Astrocyte (in vitro differentiated cells and primary cell): ENCODE measurements at places on chromosomes 4 and X.

DNA sequence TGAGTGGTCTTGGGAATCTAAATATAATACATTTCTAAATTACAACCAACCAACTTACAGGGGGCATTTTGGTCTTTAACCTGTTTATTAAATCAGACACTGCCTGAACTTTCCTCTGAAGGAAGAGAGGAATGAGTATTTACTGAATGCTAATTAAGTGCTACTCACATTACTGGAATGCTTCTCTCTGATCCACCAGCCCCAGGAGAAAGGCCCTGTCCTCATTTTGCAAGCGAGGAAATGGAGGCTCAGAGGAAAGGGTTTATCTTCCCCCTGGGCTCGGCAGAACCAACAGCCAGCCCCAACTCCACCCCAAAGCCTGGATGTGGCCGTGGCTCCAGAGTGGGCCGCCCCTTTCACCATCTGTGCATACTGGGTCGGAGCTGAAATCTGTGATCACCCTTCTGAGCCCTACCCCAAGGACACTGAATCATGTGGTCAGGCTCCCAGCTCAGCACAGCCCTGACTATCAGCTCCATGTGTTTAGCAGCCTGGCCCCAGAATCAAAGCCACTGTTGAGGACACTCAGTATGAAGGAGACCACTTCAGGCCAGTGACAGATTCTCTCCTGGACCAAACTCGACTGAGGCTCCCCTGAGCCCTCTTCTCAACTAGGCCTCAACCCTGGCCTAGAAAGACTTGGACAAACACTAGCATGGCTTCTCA, 56.7 kb upstream of the ENPP6 start:
- no peak for DNase-seq

- no peak for DNase-seq
Observed at GRCh38 chr4:45776146-45776545, 347.7 kb downstream of the GABRG1 start.

GRCh38 chr4:69658133-69658532, 5.1 kb upstream of the UGT2A1 start:
- no peak for DNase-seq

DNA sequence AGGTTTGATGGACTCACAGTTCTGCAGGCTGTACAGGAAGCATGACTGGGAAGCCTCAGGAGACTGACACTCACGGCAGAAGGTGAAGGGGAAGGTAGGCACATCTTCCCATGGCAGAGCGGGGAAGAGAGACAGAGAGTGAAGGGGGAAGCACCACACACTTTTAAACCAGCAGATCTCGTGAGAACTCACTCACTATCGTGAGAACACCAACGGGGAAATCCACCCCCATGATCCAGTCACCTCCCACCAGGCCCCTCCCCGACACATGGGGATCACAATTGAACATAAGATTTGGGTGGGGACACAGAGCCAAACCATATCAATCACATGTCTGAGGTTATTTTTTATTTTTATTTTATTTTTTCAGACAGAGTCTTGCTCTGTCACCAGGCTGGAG, 4.9 kb upstream of the NAT8L start:
- DNase-seq = no peak

DNA sequence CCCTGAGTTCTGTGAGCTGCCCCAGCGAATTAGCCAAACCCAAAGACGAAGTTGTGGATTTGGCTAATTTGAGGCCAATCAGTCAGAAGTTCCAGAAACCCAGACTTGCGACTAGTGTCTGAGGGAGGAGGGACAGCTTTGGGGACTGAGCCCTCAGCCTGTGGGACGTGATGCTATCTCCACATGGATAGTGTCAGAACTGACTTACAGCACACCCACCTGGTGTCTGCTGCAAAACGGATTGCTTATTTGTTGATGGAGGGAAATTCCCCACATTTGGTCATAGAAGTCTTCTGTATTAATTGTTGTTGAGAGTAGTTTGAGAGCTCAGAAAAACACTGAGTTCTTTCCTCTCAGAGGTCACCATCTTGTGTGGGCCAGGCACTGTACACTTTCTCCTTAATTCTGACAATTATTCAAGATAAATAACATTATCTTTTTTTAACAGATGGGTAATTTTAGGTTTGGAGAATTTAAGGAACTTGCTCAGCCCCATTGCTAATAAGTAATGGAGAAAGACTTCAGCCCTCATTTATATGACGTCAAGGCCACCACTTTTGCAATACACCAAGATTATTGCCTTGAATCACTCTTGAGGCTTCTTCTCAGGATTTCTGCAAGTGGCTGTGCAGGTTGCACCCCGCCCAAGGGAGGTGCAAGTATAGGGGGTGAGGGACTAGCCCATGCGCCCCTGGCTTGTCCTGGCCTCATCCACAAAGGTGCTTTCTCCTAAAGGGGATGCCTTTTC, 16.7 kb downstream of the CLRN2 start:
- DNase-seq = no peak

- DNase-seq = peak; percentile 20
Observed at GRCh38 chrX:97070346-97070745, 186.6 kb downstream of the RPA4 start.

- DNase-seq = no peak
Observed at GRCh38 chr4:149955780-149956390, 122.4 kb upstream of the DCLK2 start.

DNA sequence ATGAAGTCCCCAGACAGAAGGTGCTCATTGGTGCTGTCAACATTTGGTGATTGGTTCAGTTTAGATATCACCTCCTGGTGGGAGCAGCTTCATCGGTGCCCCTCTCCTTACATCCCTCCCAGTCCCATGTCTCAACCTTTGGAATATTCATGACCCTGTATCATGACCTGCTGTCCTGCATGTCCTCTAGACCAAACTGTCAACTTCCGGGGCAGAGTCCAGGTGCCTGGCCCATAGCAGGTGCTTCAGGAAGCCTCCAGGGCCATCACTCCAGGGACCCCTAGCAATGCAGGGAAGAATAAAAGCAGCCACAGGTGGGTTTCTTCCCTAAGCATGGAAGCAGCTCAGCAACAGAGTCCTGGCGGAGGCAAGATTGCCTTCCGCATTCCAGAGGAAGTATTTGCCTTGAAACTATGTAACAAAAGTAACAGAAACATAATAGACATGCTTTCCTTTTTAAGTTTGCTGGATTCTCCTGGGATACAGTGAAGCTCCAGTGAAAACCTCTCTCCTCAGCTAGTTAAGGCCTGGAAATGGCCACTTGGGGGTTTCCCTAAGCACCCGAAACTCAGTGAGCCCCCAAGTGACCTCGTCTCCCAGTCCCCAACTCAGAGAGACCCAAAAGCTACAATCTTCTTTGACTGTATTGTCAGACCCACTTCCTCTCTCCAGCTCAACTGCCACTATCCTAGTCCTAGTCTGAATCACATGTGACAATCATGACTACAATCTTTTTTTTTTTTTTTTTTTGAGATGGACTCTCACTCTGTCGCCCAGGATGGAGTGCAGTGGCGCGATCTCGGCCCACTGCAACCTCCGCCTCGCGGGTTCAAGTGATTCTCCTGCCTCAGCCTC, 1.3 kb upstream of the ATP6AP1 start:
- DNase-seq = no peak

DNA sequence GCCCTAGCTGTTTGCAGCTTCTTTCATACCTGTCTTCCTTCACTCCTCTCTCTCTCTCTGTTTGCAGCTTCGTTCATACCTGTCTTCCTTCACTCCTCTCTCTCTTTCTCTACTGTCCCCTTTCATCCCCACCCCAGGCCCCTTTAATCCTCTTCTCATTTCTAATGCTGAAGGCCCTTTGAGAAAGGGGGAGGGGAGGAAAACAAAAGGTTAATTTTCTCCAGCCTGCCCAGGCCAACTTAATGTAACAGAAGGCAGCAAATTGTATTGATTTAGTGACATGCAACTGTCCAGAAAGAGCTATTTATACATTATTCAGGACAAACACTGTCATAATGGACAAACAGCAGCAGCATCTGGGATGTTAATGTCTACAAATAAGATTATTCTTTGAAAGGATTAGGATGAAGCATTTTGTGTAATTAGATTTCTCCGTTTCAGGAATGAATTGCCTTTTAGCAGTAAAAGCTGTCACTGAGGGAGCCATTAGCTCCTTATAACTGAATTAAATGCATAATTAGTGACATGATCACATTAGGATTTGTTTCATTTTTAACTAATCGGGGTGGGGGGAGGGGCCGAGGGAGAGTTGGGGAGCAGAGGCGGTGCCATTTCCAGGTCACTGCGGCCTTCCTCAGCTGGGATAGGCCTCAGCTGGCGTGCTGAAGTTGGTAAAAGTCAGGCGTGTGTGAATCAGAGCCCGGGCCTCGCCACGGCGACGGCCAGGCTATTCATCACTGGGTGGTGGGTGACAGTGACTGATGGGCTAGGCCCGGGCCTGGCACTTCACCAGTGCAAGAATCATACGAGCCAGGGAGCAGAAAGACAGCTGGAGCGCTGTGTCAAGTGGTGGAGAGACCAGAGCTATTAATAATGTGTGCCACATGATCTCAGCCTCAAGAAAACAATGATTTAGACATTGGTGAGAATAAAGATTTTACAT, 174.5 kb downstream of the NKX6-1 start:
- DNase-seq = peak; percentile 54

DNA sequence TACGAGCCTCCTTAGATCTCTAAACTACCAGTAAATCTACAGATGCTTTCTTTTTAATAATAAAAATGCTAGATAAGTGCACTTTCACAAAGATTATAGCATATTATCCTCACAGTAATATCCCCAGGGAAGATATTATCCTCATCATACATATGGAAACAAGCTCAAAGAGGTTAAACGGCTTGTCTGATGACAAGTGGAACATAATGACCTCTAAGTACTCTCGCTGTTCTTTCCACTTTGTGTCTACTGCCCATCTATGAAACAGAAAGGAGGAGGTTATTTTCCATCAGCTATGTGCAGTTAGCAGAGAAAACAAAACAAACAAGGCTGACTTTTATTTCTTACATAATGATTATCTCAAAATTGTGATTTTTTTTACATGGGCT, 42.8 kb upstream of the PRDM8 start:
- DNase-seq = no peak

GRCh38 chrX:97096385-97096784, 212.7 kb downstream of the RPA4 start:
- no peak for DNase-seq

GRCh38 chrX:103607364-103608305, at the start of gene TCEAL3:
Gene TCEAL3, plus strand, starts transcription at chrX:103607963. Its CDS starts 1,102 bp downstream, at chrX:103609065.
- peak; percentile 25 for DNase-seq

DNA sequence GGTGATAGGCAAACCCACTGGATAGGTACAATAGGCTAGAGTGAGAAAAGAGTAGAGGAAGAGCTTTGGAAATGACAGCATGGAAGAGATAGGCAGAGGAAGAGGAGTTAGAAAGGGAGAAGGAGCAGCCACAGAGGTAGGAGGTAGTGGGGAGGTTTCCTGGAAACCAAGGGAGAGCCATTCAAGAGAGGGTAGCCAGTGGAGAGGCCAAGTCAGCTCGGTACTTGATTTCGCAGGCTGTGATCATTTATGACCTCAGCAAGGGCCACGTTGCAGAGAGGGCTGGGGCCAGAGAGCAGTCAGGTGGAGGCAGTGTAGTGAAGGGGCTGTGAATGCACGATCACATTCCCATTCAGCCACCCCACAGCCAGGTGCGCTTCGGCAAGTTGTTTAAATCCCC, 76.0 kb downstream of the TMEM131L start:
- DNase-seq = no peak

- DNase-seq = no peak
Observed at GRCh38 chr4:62015043-62015739, 815.1 kb downstream of the ADGRL3 start.

DNA sequence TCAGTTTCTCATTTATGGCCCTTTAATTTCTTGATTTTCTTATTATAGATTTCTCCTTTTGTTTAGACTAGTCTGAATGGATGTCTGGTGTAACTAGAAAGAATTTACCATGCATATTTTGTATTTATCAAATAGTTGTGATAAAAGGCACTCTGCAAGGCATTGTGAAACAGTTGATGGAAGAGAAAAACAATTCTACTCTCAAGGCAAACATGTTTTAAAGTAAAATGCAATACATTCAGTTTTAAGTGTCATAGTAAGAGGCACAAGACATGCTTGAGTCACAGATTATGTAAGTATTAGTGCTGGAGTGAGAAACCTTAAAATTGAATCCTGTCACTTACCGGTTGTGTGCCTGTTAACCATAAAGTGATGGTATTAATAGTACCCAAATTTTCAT, 283.3 kb upstream of the DKK2 start:
- no peak for DNase-seq

DNA sequence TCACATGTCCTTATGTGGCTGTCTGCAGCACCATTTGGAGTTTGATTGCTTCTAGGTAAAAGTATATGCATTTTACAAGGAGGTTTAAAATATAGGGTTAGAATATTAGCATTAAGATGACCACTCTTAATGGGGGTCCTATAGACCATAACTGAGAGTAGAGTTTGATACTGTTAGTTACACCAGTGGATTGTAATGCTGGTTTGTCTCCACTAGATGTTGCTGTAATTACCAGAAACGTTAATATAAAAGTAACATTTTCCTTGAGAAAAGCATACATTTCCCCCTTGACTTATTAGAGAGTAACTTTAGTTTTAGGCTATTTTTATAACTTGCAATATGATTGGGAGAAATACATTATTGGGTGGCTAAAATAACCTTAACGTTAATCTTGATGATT, 93.0 kb downstream of the ZXDA start:
- DNase-seq = no peak

DNA sequence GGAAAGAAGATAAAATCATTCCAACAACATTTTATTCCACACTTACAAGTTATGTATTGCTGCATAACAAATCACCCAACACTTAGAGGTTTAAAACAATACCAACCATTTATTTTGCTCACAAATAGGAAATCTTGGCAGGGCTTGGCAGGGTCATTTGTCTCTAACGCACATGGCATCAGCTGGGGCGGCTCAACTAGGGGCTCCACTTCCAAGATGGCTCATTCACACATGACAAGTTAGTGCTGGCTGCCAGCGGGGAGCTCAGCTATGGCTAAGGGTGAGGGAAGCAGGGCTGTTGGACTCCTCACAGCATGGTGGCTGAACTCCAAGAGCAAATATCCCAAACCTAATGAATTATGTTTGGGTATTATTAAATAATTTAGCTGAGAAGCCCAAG, 377.0 kb downstream of the ZNF674 start:
- no peak for DNase-seq

- DNase-seq = no peak
Observed at GRCh38 chr4:111986095-111986494, 159.2 kb upstream of the FAM241A start.

- no peak for DNase-seq
Observed at GRCh38 chrX:7444967-7445366, 297.0 kb upstream of the PUDP start.

DNA sequence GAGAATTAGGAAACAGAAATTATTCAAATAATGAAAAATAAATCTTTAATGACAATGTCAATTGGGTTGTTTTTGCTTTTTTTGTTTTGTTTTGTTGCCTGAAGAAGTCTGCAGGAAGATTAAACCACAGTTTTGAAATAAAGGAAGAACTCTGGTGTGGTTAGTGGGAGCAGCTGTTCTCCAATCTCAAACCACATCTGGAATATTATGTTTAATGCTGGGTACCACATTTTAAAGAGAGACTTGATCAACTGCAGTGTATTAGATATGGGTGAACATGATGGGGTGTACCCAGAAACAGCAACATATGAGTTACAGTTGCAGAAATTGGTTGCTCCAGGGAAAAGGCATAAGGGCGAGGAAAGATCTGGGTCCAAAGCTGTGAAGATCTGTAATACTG, 171.2 kb upstream of the RPL34 start:
- no peak for DNase-seq
